Activated CD4-positive, alpha-beta T cell treated with anti-CD3 and anti-CD28 coated beads, Interleukin-2, amount 10 ng/mL, durations not matched to agents 7 days and 5 days (primary cell): ENCODE measurements at places on chromosomes 11 and 22.

- H3K27me3 ChIP-seq: no peaks in the 10 kb centered on the region
- no peak for DNase-seq
- no peaks in the 10 kb centered on the region for H3K36me3 ChIP-seq
These were observed 375.0 kb downstream of the NTM start for GRCh38 chr11:131745405-131745804.

- H3K27me3 ChIP-seq: no peaks in the 10 kb centered on the region
- H3K4me3 ChIP-seq: no peak within 1 kb of the TSS
- no peaks in the 10 kb centered on the region for H3K36me3 ChIP-seq
- H3K4me1 ChIP-seq: peaks cover 4% of the 10 kb centered on the region
These were observed at the start of gene VSIG10L2 for GRCh38 chr11:125945797-125946520. TSS of gene VSIG10L2 (plus strand) at chr11:125946044. CDS start at chr11:125946056, 12 bp downstream.

DNA sequence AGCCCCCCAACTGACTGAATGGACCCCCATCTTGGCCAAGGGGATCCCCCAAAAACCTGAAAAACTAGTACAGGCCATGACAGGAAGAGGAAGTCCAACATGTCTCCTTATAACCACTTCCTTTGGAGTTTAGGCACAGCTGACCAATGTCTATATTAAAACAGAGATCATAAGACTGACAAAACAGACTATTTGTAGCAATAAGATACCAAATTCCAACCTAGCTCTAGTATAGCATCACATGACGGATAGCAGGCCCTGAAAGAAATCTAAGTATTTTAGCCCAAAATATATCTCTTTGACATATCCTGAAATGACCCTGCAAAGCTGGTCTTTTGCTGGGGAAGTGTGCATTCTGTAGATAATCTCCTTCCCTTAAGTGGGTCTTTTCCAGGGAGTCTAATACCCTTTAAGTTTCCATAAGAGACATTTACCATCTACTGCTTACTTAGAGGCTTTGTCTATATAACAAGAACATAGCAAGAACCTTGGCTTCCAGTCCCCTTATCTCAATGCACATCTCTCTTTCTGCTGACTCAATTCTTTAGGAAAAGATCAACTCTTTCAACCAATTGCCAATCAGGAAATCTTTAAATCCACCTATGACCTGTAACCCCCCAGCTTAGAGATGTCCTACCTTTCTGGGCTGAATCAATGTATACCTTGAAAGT, 34.9 kb upstream of the ACER3 start:
- H3K36me3 ChIP-seq: no peaks in the 10 kb centered on the region
- DNase-seq: no peak
- peaks cover 5% of the 10 kb centered on the region for H3K27me3 ChIP-seq
- no peak overlapping the region for H3K4me3 ChIP-seq
- no peak overlapping the region for H3K27ac ChIP-seq
- peaks cover 29% of the 10 kb centered on the region for H3K4me1 ChIP-seq

- no peaks in the 10 kb centered on the region for H3K27me3 ChIP-seq
- H3K27ac ChIP-seq: peak overlapping the region; percentile 76
- no peaks in the 10 kb centered on the region for H3K36me3 ChIP-seq
- no peak overlapping the region for H3K4me3 ChIP-seq
These were observed 71.8 kb downstream of the PIWIL4 start for GRCh38 chr11:94638902-94639373.

- H3K36me3 ChIP-seq: no peaks in the 10 kb centered on the region
These were observed 380.6 kb downstream of the CTTN start for GRCh38 chr11:70778883-70779282.

DNA sequence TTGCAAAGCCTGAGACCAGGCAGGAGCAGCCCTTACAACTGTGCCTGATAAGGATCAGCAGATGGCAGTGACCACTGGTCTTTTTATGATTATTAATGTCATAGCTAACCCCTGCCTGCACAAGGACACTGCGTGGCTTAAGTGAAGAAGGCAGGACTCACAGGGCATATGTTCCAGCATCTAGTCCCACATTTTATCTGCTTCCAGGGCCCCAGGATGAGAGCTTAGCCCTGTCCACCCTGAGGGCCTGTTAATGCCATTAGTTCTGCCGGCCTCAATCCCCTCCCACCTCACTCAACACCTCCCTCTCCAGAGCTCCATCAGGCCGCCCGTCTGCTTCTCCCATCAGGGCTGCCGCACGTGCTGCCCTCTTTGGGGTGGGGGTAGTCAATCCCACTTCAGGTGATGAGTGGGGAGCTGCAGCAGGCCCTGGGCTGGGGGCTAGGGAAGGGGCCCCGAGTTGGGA, 33.1 kb upstream of the TSPAN18 start:
- no peak overlapping the region for H3K4me3 ChIP-seq
- H3K4me1 ChIP-seq: peaks cover 5% of the 10 kb centered on the region
- no peaks in the 10 kb centered on the region for H3K36me3 ChIP-seq
- H3K27me3 ChIP-seq: peaks cover 2% of the 10 kb centered on the region
- no peak for DNase-seq

DNA sequence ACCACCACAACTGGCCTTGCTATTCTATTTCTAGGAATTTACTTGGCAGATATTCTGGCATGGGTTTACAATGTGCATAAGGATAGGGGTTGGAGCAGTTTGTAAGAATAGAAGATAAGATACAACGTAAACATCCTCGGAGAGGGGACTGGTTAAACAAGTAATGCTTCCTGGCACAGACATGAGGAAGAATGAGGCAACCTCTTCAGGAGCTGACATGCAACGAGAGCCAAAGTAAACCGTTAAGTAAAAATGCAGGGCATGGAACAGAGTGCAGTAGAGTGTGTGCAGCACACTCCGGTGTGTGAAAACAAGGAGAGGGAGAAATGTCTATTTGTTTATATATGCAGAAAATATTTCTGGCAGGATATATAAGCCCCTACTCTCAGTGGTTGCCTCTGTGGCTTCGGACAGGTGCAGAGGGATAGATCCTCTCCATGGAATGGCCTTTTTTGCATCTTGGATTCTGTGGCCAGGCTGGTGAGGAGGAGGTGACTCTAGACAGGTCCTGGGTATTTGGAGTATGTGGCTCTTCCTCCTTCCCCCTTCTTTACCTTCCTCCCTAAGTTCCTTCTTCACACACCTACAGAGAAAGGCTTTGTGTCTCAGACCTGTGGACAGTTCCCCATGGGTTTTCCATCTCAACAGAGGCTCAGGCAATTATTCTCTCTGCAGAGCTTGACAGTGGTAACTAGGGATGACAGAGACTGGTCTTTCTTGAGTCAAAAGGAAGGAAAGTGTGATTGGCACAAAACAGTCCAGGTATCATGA, 2.5 kb downstream of the RAB36 start:
- H3K27me3 ChIP-seq: peaks cover 4% of the 10 kb centered on the region
- peaks cover 26% of the 10 kb centered on the region for H3K4me1 ChIP-seq
- H3K4me3 ChIP-seq: no peak overlapping the region

GRCh38 chr11:431921-432320, 9.9 kb downstream of the ANO9 start:
- no peak for DNase-seq
- H3K27ac ChIP-seq: no peak overlapping the region
- no peak overlapping the region for H3K4me3 ChIP-seq
- H3K4me1 ChIP-seq: peaks cover 5% of the 10 kb centered on the region
- H3K27me3 ChIP-seq: no peaks in the 10 kb centered on the region

DNA sequence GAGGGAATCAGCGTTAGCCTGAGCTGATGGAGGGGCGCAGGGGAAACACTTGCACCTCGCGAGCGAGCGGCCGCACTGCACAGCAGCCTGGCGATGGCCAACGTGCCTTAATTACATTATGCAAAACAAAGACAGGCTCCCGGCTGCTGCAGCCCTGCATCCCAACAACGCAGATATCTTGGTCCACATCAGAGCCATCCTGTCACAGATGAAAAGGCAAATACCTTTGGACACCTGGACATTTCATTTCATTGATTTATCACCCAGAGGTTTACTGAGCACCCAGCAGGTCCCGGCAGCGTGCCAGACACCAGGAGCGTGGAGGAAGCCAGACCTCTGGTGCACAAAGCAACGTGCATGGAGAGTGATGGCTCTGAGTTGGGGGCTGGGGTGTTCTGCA, 843.0 kb downstream of the TBC1D22A start:
- H3K27me3 ChIP-seq: no peaks in the 10 kb centered on the region
- no peak overlapping the region for H3K27ac ChIP-seq
- no peaks in the 10 kb centered on the region for H3K36me3 ChIP-seq
- no peak for DNase-seq
- no peaks in the 10 kb centered on the region for H3K4me1 ChIP-seq

GRCh38 chr11:123052901-123053721, 8.8 kb downstream of the HSPA8 start:
- peaks cover 40% of the 10 kb centered on the region for H3K36me3 ChIP-seq
- H3K27me3 ChIP-seq: no peaks in the 10 kb centered on the region
- peaks cover 35% of the 10 kb centered on the region for H3K4me1 ChIP-seq
- no peak overlapping the region for H3K27ac ChIP-seq

DNA sequence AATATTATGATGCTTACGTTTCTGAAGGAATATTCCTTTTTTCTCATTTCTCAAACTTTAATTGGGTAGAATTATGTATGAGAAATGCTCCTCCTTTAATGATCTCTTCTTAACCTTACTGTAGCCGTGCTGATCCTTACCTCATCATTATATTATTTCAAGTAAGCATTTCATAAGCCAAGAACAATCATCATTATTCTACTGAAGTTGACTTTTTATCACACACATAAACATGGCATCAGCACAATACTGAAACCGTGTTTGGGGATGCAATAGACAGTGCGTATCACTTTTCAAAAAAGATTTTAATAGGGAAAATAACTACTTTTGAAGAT, 162.8 kb downstream of the ARHGAP42 start:
- H3K4me1 ChIP-seq: no peaks in the 10 kb centered on the region
- no peaks in the 10 kb centered on the region for H3K36me3 ChIP-seq
- no peak for DNase-seq
- H3K4me3 ChIP-seq: no peak overlapping the region
- H3K27me3 ChIP-seq: no peaks in the 10 kb centered on the region

DNA sequence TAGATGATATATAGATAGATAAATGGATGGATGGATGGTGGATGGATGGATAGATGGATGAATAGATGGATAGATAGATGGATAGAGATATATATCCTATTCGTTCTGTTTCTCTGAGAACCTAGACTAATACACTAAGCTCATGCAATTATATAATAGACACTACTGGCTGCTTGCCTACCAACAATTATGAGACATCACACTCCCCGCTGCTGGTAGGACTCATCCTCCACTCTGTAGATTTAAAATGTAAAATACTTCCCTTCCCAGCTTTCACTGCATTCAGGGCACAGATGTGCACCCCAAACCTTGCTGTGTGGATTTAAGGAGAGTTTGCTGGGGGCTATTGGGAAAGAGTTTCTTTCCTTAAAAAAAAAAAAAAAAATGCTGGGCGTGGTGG, 28.3 kb upstream of the RCN1 start:
- no peak for DNase-seq
- H3K27me3 ChIP-seq: peaks cover 27% of the 10 kb centered on the region
- H3K4me1 ChIP-seq: no peaks in the 10 kb centered on the region
- H3K27ac ChIP-seq: no peak overlapping the region

DNA sequence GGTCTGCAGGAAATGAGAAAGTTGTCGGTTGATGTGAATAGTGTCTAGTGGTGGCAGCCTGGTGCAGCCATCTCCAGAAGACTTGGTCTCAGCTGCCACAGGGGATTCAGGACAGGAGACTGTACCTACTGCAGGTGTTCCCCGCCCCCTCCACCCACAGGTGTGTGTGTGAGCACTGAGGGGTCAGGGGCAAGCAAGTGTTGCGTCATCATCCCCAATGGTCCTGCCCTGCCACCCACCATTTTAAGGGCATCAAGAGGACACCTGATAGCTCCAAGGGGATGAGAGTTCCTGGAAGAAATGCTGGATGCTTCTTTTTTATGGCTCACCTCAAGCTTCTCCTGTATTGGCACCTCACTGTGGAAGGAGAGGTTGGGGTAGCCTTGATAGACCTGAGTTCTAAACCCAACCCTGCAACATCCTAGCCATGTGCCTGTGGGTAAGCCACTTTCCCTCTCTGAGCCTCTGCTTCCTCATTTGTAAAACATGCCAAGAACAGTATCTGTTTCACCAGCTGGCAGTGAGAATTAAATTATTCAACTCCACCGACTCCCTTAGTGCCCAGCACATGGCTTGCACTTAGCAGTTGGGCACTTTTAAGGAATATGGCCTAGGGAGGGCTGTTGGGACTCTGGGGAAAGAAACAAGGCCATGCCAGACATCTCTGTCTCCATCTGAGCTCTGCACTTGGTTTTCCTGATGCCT, 6.1 kb downstream of the C11orf91 start:
- no peak overlapping the region for H3K27ac ChIP-seq
- H3K4me1 ChIP-seq: peaks cover 10% of the 10 kb centered on the region
- H3K4me3 ChIP-seq: no peak overlapping the region
- H3K27me3 ChIP-seq: peaks cover 24% of the 10 kb centered on the region

DNA sequence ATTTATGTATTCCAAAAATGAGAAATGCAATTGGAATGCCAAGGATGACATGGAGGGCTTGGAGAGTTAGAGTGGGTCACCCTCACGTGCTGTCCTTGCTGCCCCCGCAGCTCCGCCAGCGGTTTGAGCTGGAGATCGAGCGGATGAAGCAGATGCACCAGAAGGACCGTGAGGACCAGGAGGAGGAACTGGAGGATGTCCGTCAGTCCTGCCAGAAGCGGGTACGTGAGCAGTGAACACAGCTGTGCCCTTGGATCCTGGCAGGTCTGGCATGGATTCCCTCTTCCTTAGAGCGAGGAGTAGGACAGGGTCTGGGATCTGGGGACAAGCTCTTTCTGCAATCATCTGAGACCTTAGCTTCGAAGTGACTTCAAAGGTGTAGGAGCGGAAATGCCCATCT, 166.2 kb downstream of the MYO18B start:
- no peaks in the 10 kb centered on the region for H3K4me1 ChIP-seq
- no peak overlapping the region for H3K4me3 ChIP-seq
- no peak for DNase-seq
- no peaks in the 10 kb centered on the region for H3K36me3 ChIP-seq
- no peak overlapping the region for H3K27ac ChIP-seq

DNA sequence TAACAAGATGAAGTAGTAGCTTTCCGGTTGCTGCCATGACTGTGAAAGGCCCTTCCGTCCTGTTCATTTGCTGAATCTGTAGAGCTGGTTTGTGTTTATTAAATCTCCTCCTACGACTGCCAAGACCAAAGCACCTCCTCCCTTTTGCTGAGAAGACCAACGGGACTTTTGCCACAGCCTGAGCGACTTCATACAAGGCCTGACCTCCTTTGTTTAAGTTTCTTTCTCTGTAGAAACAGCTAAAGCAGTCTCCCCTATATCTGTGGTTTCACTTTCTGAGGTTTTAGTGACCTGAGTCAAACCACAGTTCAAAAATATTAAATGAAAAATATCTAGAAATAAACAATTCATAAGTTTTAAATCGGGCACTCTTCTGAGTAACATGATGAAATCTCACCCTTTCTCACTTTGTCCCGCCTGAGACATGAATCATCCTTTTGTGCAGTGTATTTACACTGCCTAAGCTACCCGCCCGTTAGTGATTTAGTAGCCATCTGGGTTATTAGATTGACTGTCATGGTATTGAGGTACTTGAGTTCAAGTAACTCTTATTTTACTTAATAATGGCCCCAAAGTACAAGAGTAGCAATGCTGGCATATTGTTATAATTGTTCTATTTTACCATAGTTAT, 119.1 kb upstream of the LRRC4C start:
- H3K4me3 ChIP-seq: no peak overlapping the region
- no peak overlapping the region for H3K27ac ChIP-seq

GRCh38 chr11:46504817-46505613, 88.8 kb downstream of the AMBRA1 start:
- H3K4me1 ChIP-seq: peaks cover 20% of the 10 kb centered on the region
